Lung microvascular endothelial cell (primary cell): ENCODE measurements at places on chromosomes 1 and 21.

DNA sequence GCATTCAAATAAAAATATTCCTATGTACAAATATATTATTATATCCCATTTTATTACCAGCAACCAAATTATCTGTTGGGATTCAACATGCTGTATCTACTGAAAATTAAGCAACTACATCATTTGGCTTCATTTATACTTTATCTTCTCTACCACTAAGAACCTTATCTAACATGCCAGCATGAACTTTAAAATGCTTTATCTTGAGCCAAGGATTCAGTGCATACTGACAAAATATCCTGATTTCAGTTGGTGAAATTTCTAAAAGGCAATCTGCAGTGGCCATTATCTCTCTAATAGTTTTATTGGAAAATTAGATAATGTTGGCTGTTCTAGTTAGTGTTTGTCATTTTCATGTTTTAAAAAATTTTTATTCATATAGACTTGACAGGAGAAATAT lies 1149.9 kb downstream of the KCNT2 start:
- DNase-seq: no peak

- DNase-seq: peak; percentile 87
Observed at GRCh38 chr1:94792473-94793295, 27.5 kb upstream of the SLC44A3 start.

DNA sequence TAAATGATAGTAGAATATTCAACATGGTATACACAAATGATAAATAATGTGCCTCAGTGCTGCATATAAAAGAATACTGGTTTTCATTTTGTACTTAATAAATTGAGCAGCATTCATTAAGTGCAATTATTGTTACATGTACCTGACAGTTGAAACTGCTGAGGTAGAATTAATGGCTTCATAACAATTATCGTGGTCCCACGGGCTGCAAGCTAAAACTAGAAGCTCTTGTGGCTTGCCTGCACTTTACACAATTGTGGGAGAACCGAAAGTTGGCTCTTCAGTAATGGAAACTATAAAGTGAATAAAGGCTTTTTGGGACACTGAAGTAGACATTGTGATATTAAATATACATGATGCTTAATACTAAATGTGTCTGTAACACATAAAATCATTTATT lies 23.2 kb downstream of the INSL5 start:
- no peak for DNase-seq

DNA sequence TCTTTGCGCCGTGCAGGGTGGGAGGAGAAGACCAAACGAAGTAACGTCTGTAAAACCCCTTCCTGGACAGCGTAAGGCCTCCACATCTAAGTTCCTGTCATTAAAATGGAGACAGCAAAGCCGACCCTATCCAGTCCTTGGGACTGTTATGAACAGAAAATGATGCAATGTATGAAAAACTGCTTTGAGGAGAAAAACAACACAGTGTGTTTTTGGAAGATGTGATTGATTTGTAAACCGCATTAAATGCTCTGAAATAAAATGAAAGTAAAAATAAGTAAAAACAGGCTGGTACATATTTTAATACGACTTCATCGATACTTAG lies 827 bp upstream of the URB1 start:
- DNase-seq: no peak

DNA sequence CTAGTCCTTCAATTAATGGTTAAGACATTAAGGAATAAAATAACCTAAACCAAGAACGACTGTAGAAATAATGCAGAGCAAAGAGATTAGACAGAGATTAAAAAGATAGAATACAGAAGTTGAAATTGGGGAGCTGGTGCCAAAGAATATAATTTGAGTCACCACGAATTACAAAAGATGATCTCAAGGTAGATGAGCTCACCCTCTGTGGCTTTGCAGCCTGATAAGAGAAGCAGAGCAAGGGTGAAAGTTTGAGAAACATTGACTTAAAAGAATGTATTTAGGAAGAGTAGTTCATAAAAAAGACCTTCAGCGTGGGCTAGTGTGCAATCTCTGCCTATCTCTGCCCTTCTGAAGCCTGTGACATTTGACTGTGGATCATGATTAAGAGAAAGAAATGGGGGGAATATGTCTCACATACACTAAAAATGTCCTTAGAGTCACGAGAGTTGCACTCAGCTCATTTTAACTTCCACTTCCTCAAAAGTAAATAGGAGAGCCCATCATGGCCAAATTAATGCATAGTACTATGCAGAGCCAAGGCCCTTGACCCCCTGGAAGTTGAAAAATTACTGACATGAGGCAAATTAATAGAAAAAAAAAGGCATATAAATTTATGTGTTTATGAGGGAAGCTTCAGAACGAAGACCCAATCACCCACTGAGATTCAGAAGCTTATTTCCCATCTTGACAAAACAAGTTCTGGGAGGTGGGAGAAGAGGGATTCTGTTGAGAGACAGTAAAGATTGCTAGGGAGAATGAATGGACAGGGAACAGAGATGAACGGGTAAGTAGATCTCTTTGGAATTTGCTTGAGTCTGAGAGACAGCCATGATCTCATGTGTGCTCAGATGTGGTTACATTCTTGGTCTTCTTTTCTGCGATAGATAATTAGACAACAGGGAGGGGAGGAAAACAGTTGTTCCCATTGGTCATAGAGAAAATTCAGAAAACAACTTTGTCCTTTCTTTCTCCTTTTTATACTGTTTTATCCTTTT lies 395.4 kb upstream of the LRRC7 start:
- no peak for DNase-seq

DNA sequence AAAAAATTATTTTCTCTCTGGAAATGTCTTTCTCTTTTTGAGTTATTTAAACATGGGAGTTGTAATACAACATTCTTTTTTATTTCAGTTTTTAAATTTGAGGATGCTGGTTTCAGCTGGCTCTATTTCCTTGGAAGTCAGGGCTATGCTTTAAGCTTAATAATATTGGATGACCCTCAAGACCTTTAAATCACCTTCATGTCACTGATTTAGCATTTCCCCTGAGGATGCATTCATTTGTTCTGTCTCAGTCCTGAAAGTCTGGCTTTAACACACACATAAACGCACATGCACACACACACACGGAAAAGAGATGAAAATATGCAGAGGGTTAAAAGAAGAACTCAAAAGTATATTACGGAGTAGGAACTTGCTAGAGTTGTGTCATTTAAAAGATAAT lies 260.5 kb downstream of the PTBP2 start:
- no peak for DNase-seq

DNA sequence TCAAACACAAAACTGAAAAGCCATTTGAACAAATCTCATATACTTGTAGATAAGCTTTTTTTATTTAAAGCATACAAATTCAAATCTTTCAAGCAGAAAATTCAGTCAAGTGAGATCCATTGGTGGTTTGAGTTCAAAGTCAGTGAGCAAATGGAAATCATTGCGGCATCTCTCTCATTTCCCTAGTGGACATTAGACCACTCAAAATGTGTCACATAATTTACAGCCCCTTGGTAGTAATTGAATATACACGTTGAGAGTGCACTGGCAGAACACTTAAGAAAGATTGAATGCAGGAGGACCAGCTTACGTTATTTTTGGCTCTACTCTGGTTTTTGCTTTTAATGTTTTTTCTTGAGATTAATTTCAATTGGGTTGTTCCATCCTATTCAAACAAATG lies 633.7 kb downstream of the USP25 start:
- no peak for DNase-seq

- DNase-seq: no peak
Observed at GRCh38 chr1:227998374-227999055, 8.3 kb upstream of the WNT3A start.

- no peak for DNase-seq
Observed at GRCh38 chr1:245361065-245361464, 206.3 kb downstream of the KIF26B start.

- no peak for DNase-seq
Observed at GRCh38 chr21:38683222-38683621, 122.5 kb upstream of the ETS2 start.

DNA sequence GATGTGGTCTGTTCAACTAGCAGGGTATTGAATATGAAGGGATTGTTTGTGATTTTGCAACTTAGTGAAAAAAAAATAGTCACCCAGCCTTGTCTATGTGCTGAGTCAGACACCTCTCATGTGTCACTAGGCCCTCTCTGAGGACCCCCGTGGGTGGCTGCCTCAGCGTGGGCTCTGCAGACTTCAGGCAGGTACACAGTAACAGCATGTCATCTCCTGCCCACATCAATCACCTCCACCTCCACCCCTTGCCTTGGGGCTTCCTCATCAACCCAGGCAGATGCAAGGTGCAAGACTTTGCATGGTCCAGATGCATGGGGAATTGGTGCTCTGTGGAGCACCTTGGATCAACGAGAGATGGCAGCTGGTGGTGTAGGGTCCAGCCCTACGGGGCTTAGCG lies 23.9 kb downstream of the PCP4 start:
- DNase-seq: no peak

GRCh38 chr1:26170472-26170821 lies 739 bp downstream of the ZNF593 start:
- peak; percentile 16 for DNase-seq

- no peak for DNase-seq
Observed at GRCh38 chr1:16398371-16398953, 31.4 kb downstream of the SZRD1 start.

- DNase-seq: no peak
Observed at GRCh38 chr1:43772978-43773377, 65.6 kb downstream of the ST3GAL3 start.
